ENCODE measurements at places on chromosomes 16 and 17. TPM values are rescaled to one million over a fixed set of nuclear protein-coding genes. Genes with fewer than 3 reads are reported as not detected.

- no peak for DNase-seq
These were observed 114.3 kb downstream of the NPIPB5 start for GRCh38 chr16:22624800-22625533.

GRCh38 chr17:45296003-45296832 lies 20.6 kb downstream of the MAP3K14 start:
- DNase-seq = no peak

GRCh38 chr16:84462296-84463210 lies 41.9 kb downstream of the MEAK7 start:
- DNase-seq = no peak

DNA sequence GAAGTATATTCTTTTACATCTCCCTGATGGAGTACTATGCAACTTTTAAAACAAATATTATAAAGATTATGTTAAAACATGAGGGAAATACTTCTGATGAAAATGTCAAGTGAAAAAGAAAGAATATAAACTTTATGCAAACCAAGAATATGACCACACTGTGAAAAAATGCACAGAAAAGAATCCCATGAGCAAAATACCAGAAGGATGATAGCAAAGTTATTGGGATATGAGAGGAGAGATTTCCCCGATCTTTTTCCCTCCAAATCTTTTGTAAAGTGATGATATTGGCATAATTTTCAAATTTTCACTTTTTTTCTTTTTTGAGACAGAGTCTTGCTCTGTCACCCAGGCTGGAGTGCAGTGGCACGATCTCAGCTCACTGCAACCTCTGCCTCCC lies 36.6 kb upstream of the SMURF2 start:
- DNase-seq = no peak

Gene SLC16A11
- total RNA-seq = 2.8 TPM

- DNase-seq = no peak
These were observed 101.5 kb downstream of the CLEC16A start for GRCh38 chr16:11045846-11046245.

DNA sequence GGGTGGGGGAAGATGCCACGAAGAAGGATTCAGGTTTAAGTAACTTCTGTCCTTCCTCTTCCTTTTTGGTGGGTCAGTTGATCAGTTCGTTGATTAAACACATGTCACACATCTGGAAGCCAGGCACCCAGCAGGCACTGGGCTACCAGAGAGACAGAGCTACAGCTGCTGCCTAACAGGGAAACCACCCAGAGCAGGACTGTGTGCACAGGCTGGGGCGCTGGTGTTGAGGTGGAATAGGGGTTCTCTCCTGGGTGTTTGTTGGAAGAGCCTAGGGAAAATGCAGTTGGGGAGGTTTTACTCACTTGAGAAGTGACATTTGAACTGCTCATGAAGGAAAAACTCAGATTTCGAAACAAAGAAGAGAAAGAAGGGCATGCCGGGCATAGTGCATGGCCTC lies 152.4 kb downstream of the IRX5 start:
- no peak for DNase-seq

All from ureter (tissue), 1 donor.